ENCODE measurements at places on chromosomes 4 and X. TPM values are rescaled to one million over a fixed set of nuclear protein-coding genes. Genes with fewer than 3 reads are reported as not detected.

Gene HHIP
- total RNA-seq = 14.5 TPM

Gene SEPTIN11
- total RNA-seq = 59.0 TPM

Gene SPANXD
- total RNA-seq = not detected

Gene STOX2
- total RNA-seq = 25.8 TPM

Gene DCAF12L1
- not detected for total RNA-seq
